ENCODE measurements at places on chromosomes 16 and 17.

DNA sequence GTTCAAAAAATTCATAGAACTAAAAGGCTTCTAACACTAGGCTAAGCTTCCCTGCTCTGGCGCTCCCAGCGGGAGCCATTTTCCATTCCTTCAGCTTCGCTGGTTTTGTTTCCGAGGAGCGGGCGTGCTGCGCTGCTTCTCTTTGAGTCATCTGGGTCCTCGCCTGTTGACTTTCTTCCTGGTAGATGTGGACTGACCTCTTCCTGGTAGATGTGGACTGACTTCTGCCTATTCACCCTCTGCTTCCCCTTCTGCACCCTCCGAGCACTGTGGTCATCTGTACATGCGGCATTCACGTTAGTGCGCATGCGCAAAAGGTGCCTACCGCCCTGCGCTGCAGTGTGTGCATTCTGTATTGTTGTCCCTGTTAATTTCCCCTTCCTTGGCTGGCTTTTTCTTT is 40.8 kb upstream of the SEC14L1 start:
- no peak for DNase-seq

- no peak for DNase-seq
Measured at GRCh38 chr16:88437367-88437964, 15.6 kb upstream of the ZFPM1 start.

- no peak for DNase-seq
Measured at GRCh38 chr17:50640686-50641351, 6.1 kb downstream of the ABCC3 start.

GRCh38 chr17:78000341-78000740 is 41.8 kb downstream of the TNRC6C start:
- DNase-seq: no peak

DNA sequence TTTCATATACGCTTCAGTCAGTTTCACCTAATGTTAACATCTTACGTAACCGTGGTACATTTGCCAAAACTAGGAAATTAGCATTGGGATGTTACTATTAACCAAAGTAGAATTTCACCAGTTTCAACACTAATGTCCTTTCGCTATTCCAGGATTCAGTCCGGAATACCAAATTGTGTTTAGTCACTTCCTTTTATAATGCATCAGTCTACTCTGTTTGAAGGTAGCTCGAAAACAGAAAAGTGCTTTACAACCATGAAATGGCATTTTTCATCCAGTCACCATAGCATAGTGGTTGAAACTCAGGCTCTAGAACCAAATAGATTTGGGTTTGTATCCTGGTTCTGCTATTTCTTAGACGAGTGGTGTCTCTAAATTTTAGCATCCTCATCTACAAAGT is 29.4 kb downstream of the AP2B1 start:
- no peak for DNase-seq

- DNase-seq: no peak
Measured at GRCh38 chr16:80527297-80527696, 13.5 kb upstream of the DYNLRB2 start.

- no peak for DNase-seq
Measured at GRCh38 chr17:12627177-12627629, 38.5 kb upstream of the MYOCD start.

GRCh38 chr17:57722704-57723043 is 22.4 kb downstream of the CCDC182 start:
- no peak for DNase-seq

GRCh38 chr17:78272914-78273258 is 41.5 kb downstream of the TMEM235 start:
- DNase-seq: no peak

- DNase-seq: no peak
Measured at GRCh38 chr16:15764112-15764511, 92.7 kb downstream of the MYH11 start.

- DNase-seq: no peak
Measured at GRCh38 chr16:75265911-75266701, 14.7 kb upstream of the BCAR1 start.

DNA sequence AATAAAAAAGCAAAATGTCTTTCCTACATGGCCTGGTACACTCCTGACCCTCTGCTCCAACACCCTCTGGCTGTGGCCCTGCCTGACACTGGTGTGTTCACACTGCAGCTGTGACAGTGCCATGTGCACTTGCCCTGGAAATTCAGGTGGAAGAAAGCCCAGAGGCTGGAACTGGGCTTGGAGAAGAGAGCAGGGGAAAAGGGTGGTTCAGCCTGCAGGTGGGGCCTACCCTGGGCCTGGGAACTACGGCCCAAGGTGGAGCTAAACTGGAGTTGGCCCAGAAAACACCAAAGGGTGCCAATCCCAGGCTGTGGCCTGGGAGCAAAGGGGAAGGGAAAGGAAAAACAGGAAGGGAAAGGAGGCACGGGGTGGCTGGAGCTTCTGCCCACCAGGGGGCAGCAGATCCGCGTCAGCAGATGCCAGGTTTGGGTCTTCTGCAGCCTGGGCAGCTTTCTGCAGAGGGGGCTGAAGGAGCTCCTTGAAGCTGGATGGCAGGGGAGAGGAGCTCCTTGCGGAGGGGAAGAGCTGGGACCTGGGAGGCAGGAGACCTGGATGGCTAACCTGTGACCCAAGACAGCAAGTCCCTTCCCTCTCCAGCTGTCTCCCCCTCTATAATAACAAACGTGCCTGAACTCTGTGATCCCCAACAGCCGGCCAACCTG is 15.4 kb upstream of the CTCF start:
- DNase-seq: no peak
